EH (cell line): ENCODE measurements at places on chromosomes 12 and 14.

GRCh38 chr14:55190906-55191202 is 531 bp downstream of the DLGAP5 start:
- peak; percentile 26 for DNase-seq

- no peak for DNase-seq
Measured at GRCh38 chr12:125360540-125360939, 295.3 kb downstream of the AACS start.

DNA sequence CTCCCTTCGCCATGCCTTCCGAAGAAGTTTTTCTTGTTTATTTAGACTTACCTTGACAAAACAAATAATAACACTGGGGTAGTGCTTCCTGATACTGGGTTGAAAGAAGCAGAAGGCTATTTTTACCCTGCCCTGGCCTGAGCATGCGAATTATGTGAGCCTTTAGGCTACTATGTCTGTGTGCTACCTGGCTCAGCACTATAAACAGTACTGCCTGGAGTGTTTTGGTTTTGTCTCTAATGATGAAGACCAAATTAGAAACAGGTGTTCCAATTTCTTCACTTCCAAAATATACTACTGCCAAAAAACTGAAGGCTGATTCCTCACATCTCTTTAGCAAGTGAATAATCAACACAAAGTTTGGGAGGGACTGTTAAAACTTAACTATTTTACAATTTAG is 7.6 kb upstream of the OVCH1 start:
- no peak for DNase-seq

GRCh38 chr14:24379907-24380730 is 12.1 kb downstream of the NFATC4 start:
- no peak for DNase-seq

DNA sequence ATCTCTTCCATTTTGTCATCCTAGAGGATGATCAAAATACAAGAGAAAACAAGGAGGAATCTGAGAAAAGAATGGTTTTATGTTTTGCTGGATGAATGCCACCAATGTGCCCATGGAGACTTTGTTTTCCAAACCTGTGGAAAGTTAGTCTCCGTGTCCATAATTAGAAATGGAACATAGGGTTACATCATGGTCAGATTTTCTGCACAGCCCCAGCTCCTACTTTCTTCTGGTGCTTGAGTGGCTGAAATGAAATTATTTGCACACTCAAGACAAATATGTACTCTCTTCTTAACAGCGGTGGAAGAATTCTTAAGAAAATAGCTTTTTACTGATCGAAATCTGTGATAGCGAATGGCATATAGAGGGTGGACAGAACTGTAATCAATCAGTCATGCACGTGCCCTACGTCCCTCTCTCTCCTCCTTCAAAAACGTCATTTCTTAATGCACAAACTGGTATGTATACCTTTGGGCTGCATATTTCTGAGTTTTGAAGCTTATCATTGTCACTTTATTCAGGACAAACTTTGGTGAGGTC is 825.2 kb downstream of the AACS start:
- no peak for DNase-seq

- DNase-seq = no peak
Measured at GRCh38 chr12:128644664-128645296, 179.0 kb downstream of the SLC15A4 start.

DNA sequence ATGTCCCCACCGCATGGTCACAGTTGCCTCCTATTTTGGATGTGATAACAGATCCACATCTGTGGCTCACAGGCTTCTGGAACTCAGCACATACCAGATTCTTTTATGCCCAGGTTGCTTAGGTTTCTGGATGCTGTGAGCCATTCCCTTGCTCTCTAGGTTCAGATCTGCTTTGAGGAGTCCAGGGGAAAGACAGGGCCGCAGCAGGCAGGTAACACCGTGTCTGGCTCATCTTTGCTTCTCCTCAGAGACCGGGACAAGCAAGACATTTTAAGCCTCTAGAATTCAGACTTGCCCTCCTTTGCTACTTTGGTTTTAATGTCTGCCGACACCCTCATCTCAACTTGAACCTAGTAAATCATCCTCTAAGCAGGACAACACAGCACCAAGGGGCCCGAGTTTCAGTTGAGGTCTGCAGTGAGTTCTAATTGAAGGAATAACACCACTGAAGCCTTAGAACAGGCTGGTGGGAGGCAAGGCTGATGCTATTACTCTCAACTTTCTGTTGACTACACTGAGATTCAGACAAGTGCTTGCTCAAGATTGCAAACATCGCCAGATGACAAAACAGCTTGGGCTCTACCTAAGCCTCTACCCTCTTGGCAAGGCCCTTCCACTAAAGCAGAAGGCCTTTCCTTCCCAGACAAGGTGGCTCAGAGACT is 55.3 kb downstream of the MDM2 start:
- no peak for DNase-seq

- DNase-seq = no peak
Measured at GRCh38 chr14:104550340-104550860, 29.2 kb upstream of the C14orf180 start.
